Activated CD8-positive, alpha-beta T cell treated with anti-CD3 and anti-CD28 coated beads for 36 hours (primary cell): ENCODE measurements at places on chromosomes 6 and 20. TPM values are rescaled to one million over a fixed set of nuclear protein-coding genes. Genes with fewer than 3 reads are reported as not detected.
A peak's percentile ranks its signal among the peaks of the same experiment; 100 is the strongest.

DNA sequence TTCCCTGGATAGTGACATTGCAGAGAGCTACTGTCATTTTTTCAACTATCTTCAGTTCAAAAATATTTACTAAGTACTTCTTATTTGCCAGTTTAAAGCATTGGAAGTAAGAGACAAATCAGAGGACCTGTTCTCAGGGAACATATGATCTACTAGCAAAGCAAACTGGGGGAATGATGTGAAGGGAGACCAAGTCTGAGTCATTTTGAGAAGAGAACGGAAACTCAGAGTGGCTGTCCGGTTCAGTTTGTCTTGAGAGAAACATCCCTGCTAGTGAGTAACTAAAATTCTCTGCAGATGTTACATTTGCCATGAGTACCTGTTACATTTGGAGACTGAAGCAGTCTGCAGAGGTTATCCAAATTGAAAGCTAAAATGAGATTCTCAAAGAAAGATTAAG, 118.3 kb downstream of the KCNQ5 start:
- peaks cover 38% of the 10 kb centered on the region for H3K4me1 ChIP-seq

DNA sequence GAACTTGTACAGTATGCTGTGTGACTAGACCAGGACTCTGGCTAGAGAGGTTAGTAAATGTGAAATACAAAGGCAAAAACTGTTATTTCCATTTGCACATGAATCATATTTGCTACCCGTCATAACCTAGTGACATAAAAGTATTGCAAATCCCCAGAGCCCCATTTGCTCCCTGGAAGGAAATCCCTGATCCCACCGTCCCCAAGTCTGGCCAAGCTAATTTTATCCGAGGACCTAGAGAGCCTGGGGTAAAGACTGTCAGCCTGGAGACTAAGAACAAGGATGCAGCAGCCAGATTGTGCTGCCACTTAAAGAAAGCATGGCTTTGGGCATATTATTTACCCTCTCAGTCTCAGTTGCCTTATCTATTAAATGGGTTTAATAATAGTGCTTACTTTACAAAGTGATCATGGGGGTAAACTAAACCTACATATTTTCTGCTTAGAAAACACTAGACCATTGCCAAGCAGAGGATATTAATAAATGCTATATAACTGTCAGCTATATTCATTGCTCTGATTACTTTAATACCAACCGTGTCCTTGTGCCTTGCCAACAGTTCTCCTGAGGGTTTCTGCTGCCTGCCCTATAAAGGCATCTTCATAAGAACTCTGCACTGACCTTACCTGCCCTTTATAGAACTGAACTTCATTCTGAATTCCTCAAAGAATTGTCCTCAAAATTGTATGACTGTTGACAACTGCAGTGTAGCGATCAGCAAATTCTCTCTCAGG, 16.9 kb upstream of the TNFAIP3 start:
- H3K27me3 ChIP-seq = no peaks in the 10 kb centered on the region
- peaks cover 36% of the 10 kb centered on the region for H3K4me1 ChIP-seq
- no peak overlapping the region for H3K4me3 ChIP-seq

GRCh38 chr6:21666853-21667681, 73.5 kb downstream of the SOX4 start:
- no peaks in the 10 kb centered on the region for H3K36me3 ChIP-seq
- H3K27ac ChIP-seq = no peak overlapping the region
- DNase-seq = peak; percentile 22
- peak overlapping the region; percentile 42 for H3K4me3 ChIP-seq

Gene TEAD3
- total RNA-seq = 0.81 TPM

Gene KCNB1
- total RNA-seq = not detected
